ENCODE measurements at places on chromosomes 1 and 21.

- DNase-seq = no peak
Observed at GRCh38 chr21:26936641-26937040, 30.2 kb downstream of the ADAMTS5 start.

- no peak for DNase-seq
Observed at GRCh38 chr1:21143752-21144151, 32.9 kb downstream of the EIF4G3 start.

DNA sequence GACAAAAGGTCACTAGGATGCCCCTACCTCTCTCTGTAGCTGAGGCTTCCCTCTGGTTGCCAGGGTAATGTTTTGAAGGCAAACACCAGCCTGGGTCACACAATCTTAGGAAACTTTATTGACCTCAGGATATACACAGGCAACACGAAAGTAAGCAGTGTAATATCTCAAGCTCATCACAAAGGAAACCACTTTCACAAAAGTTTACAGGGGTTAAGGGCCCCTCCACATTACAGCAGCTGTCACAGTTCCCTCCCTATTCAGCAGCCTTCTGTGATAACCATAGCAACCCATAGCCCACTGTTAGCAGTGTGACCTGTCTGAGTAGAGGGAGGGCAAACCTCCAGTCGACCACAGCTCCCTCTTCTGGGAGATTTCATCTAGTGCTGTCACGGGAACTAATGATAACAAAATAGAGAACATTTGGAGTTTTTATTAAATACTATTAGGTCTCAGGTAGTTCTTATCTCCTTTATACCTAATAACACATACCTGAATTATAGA lies 149.8 kb downstream of the PTPRC start:
- no peak for DNase-seq

DNA sequence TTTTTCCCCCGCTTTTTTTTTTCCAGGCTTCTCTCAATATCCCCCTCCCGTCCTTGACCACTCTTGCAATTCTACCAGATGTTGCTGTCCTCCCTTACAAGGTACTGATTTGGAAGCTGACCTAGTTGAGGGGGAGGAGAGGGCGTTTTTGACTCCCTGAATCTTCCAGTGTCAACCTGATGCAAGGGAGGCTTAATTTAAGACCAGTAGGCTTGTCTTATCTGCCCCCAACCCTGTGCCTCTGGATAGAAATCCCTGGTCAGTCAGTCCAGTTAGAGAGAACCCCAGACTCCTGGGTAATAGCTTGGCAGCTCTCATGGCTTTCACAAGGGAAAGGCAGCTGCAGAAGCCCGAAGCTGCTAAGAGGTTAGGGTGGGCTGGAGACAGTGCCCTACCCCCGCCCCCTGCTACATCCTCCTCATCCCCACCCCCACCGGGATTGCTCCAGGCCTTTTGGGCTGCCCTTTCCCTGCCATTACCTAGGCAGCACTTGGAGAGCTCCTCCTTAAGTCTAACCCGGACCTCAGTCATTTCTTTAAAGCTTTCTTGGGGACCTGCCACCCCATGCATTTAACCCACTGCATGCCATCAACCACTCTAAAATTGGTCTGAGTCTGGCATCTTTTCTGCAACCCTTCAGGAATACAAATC lies 3.6 kb downstream of the ACKR1 start:
- DNase-seq = no peak

DNA sequence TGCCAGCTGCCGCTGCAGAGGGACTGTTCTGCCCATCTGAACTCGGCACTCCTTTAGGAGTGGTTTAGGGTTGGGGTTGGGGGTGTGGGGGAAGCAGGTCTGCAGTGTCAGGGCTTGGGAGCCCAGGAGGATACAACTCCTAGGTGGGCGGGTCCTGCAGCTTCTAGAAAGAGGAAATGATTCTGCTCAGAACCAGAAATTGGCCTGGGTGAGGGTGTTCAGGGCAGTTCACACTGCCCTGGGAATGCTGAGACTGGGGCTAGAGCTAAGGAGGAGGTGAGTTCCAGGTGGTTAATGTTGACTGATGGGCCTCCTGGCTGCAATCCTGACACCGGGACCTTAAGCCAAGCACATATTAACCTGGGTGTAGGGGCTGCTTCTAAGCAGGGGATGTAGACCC lies 4.8 kb upstream of the SLC26A9 start:
- DNase-seq = no peak

DNA sequence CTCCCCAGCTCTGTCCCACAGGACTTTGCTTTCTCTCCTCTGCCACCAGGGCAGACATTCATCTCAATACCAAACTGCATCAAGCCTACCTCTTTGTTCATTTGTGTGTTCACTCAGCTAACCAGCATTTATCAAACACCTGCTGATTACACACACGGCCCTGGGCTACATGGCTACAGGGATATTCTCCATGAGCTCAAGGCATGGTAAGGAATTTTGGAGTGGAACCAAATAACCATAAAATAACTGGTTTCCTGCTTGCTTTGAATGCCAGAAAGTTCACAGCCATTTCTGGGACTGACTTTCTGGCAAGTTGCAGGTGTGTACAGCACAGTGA lies 54.6 kb downstream of the LDLRAD2 start:
- DNase-seq = no peak

GRCh38 chr1:62057641-62058290 lies 136.9 kb upstream of the L1TD1 start:
- DNase-seq = no peak
